ENCODE measurements at places on chromosomes 6 and 20. TPM values are rescaled to one million over a fixed set of nuclear protein-coding genes. Genes with fewer than 3 reads are reported as not detected.

DNA sequence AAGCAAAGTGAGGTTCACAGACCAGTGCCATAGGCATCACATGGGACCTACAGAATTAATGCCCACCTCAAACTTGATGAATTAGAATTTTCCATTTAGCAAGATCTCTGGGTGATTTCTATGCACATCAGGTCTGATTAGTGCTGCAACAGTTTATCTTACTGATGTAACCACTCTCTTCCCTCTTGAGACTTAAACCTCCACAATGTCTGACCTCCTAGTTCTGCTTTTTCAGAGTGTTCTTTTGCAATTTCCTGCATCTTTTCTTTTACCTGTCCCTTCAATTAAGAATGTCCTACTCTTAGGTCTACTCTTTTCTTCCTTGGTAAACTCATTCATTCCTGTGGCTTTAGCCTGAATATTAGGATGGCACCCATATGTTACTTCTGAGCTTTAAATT lies 615.3 kb downstream of the TFAP2A start:
- DNase-seq, result no peak

DNA sequence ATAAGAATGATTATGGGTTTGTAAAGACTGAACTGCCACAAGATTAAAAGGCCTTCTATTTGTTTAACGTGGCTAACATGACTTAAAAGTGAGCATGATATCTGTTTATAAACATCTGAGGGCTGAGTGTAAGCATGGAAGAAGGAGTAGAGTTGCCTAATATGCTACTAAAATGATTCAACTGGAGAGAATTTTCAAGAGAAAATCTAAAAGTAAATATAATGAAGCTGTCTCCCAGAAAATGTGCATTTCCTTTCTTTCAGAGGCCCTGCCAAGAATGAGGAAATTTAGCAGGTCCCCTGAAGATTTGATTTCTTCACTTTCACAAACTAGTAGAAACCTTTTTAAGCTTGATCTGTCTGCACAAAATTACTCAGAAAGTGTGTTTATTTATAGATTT lies 4.2 kb upstream of the EYA4 start:
- DNase-seq, result no peak

DNA sequence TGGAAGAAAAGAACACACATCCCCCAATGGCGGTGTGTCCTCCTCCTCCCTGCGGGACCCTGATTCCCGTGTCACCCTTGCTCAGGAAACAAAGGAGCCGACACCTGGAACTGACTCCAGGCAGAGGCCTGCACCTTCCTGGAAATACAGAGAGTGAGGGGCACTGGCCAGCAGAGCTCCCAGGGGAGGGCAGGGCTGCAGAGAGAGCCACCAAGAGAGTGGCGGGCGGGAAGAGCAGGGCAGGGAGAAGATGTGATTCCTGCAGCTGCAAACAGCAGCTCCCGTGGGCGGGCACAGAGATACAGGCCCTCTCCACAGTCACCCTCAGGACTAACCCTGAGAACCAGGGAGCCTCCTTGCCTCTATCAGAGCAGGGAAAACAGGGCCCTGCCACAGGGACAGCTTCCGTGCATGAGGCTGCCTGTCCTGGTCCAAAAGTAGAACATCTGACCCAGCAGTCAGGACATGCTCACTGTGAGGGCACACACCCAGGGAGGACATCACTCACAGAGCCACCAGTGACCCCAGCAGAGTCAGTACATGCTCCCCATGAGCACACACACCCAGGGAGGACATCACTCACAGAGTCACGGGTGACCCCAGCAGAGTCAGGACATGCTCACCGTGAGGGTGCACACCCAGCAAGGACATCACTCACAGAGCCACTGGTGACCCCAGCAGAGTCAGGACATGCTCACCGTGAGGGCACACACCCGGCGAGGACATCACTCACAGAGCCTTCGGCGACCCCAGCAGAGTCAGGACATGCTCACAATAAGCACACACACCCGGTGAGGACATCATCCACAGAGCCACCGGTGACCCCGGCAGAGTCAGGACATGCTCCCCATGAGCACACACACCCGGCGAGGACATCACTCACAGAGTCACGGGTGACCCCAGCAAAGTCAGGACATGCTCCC lies 193.1 kb downstream of the DLL1 start:
- DNase-seq, result no peak

- no peak for DNase-seq
Measured at GRCh38 chr6:148128014-148128730, 214.5 kb upstream of the SASH1 start.

- DNase-seq, result no peak
Measured at GRCh38 chr20:36507746-36508145, 33.6 kb upstream of the MYL9 start.

GRCh38 chr6:79810185-79810705 lies 137.1 kb downstream of the ELOVL4 start:
- no peak for DNase-seq

DNA sequence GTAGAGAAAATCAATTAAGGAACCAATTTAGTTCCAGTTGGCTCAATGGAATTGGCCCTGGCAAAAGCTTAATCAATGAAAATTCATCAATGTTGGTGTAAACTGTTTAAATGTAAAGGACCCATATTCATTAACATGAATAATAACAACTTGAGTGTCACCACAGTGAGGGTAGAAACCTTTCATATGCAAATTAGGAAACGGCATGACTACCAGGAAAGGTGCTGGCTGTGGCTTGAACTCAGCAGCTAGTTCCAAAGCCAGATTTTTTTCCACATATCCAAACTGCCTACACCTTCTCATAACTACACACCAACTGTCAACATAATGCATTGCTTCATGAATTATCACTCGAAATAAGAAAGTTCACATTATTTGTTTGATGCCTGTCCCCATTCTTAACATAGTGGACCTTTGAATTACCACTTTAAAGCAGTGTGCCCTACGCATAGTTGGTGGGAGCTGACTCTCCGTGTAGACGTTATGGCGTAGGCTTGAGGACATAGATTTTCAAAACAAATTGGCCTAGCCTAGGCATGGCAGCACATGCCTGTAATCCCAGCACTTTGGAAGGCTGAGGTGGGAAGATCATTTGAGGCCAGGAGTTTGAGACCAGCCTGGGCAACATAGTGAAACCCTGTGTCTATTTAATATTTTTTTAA lies 19.7 kb downstream of the PBOV1 start:
- no peak for DNase-seq

- DNase-seq, result no peak
Measured at GRCh38 chr20:54068966-54069365, 1.4 kb downstream of the BCAS1 start.

DNA sequence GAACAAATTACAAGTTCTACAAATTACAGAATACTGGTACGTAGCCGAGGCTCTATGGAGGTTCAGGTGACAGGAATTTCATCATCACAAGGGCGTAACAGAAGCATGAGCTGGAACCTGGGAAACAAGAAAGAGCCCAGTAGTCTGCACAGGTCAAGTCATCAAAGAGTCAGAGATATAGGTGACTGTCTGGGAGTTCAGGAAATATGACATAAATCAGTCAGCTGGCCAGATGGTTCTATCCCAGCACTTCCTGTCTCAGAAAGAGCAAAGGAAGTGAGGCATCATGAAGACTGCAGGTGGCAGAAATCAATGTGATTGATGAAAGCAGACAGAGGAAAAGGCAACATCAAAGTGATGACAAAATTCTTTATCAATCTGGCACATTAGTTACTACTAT lies 23.3 kb downstream of the MYCT1 start:
- peak; percentile 20 for DNase-seq

- DNase-seq, result peak; percentile 62
Measured at GRCh38 chr6:107576852-107577251, 86.9 kb downstream of the SOBP start.

RIMS4 gene
- total RNA-seq, result not detected

BMP7 gene
- 0.96 TPM for total RNA-seq

MYB gene
- total RNA-seq, result 0.12 TPM

SLC4A11 gene
- total RNA-seq, result 0.60 TPM
